T-cell (primary cell): ENCODE measurements at places on chromosomes 4 and X. TPM values are rescaled to one million over a fixed set of nuclear protein-coding genes. Genes with fewer than 3 reads are reported as not detected.

The USP17L26 gene
- total RNA-seq: not detected

The TMPRSS11D gene
- total RNA-seq: not detected

The PF4V1 gene
- not detected for total RNA-seq

The NDST4 gene
- total RNA-seq: not detected

The TMEM185A gene
- 13.8 TPM for total RNA-seq

DNA sequence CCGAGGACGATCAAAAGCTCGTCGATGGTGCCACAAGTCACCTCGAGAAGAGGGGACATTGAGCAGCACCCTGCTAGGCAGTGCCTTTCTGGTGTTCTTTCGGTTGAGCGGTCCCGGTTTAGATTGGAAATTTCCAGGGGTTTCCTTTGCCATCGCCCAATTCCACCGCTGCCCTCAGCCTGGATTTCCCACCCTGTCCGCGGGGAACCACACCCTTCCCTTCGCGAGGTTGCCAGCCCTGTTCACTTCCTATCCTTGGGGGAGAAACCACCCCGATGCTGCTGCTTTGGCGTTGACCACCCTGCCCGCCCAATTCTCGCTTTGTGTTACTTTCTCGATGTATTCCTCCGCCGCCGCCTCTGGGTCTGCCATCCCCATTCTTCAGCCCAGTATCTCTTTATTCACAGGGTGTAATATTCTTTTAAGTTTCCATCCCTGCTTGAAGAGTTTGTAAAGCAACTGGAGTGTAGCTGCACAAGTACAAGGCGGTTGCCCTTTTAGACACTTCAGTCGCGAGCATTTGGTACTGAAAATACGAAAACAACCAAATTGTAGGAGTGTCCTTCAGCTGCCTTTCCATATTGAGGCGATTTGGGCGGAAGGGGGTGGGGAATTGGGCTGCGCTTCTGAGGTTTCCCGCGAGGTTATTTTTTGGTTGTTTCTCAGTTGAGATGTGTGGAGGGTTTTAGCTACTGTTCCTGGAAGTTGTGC lies 1.1 kb downstream of the OGT start:
- peak overlapping the region; percentile 93 for H3K27ac ChIP-seq
- peak overlapping the region; percentile 92 for H3K4me3 ChIP-seq
- H3K4me1 ChIP-seq: peaks cover 22% of the 10 kb centered on the region

- no peaks in the 10 kb centered on the region for H3K36me3 ChIP-seq
- H3K4me3 ChIP-seq: no peak overlapping the region
- no peak for DNase-seq
- H3K4me1 ChIP-seq: peaks cover 9% of the 10 kb centered on the region
- H3K27me3 ChIP-seq: peaks cover 18% of the 10 kb centered on the region
These were observed 2.8 kb downstream of the EREG start for GRCh38 chr4:74367656-74368290.

DNA sequence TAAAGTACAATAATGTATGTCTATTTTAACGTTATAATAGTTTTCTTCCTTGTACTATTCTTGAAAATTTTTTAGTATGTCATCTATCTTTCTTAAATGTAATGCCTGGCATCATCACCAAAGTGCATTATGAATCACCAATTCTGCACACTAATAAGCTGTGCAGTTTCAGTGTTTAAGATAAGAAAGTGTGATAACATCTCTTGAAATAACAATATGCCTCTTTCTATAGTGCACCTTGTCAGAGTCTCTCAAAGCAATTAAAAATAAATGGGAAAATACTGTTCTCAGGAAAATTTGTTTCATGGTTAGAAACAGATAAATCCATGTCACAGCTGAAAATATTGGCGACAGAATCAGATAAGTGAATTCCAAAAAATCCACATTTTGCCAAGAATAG lies 457.4 kb upstream of the PCDH10 start:
- no peak for DNase-seq
- H3K4me1 ChIP-seq: no peaks in the 10 kb centered on the region
- no peak overlapping the region for H3K4me3 ChIP-seq

- no peak overlapping the region for H3K27ac ChIP-seq
- no peak overlapping the region for H3K4me3 ChIP-seq
- DNase-seq: no peak
- H3K4me1 ChIP-seq: no peaks in the 10 kb centered on the region
These were observed 80.9 kb upstream of the MTM1 start for GRCh38 chrX:150487369-150488094.

GRCh38 chrX:69150281-69150960 lies 14.8 kb downstream of the PJA1 start:
- H3K36me3 ChIP-seq: no peaks in the 10 kb centered on the region
- H3K27me3 ChIP-seq: peaks cover 2% of the 10 kb centered on the region
- no peaks in the 10 kb centered on the region for H3K4me1 ChIP-seq
- H3K4me3 ChIP-seq: no peak overlapping the region
- H3K27ac ChIP-seq: no peak overlapping the region

- H3K36me3 ChIP-seq: peaks cover 23% of the 10 kb centered on the region
- H3K4me3 ChIP-seq: no peak overlapping the region
- no peak overlapping the region for H3K27ac ChIP-seq
These were observed 30.1 kb downstream of the NSG1 start for GRCh38 chr4:4416981-4417380.

DNA sequence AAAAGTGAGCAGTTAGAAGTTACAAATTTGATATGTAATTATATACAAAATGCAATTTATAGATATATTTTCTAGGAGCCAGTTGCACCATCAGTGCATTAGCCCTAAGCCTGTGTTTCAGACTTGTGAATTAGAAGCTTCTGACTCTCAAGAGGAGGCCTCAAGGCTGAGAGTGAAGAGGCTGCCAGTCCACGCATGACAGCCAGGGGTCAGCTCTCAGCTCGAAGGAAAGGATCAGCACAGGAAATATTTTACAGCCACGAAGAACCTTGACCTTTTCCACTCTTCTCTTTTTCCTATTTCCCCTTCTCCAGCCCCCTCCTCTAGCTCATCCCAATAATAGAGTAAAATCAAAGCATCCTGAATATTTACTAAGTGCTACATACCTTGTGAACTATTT lies 642.4 kb downstream of the TRIML1 start:
- no peak overlapping the region for H3K4me3 ChIP-seq
- H3K4me1 ChIP-seq: no peaks in the 10 kb centered on the region
- no peaks in the 10 kb centered on the region for H3K36me3 ChIP-seq
- H3K27me3 ChIP-seq: no peaks in the 10 kb centered on the region
- no peak for DNase-seq
- H3K27ac ChIP-seq: no peak overlapping the region

GRCh38 chr4:101938836-101939235 lies 148.3 kb downstream of the BANK1 start:
- no peak overlapping the region for H3K4me3 ChIP-seq
- H3K27ac ChIP-seq: no peak overlapping the region
- DNase-seq: no peak
- H3K4me1 ChIP-seq: no peaks in the 10 kb centered on the region
